Neural crest cell (in vitro differentiated cells): ENCODE measurements at places on chromosomes 5 and 9. TPM values are rescaled to one million over a fixed set of nuclear protein-coding genes. Genes with fewer than 3 reads are reported as not detected.

- DNase-seq, result no peak
Measured at GRCh38 chr5:130870691-130871090, 294.4 kb downstream of the HINT1 start.

DNA sequence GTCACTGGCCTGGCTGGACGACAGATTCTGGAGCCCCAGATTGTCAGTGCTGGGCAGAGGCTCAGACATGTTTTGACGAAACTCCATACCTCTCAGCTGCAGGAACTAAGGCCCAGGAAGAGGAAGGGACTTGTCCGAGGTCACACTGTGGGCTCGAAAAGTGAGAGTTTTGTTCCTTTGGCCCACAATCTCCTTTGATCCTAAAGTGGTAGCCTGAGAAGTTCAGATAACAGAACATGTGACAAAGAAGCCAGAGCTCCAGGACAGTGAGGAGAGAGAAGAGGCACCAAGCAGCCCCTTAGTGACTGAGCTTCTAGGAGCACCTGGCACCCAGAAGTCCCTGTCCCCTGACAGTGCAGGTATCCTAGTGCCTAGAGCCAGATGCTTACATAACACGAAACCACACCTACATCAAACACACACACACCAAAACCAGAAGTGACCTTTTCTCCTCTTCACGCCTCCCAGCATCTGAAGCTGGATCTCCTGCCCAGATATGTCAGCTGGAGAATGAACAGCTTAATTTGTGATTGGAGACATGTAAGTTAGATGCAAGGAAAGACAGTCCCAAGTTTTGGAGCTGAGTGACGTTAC lies 88.9 kb downstream of the ADRB2 start:
- no peak for DNase-seq

DNA sequence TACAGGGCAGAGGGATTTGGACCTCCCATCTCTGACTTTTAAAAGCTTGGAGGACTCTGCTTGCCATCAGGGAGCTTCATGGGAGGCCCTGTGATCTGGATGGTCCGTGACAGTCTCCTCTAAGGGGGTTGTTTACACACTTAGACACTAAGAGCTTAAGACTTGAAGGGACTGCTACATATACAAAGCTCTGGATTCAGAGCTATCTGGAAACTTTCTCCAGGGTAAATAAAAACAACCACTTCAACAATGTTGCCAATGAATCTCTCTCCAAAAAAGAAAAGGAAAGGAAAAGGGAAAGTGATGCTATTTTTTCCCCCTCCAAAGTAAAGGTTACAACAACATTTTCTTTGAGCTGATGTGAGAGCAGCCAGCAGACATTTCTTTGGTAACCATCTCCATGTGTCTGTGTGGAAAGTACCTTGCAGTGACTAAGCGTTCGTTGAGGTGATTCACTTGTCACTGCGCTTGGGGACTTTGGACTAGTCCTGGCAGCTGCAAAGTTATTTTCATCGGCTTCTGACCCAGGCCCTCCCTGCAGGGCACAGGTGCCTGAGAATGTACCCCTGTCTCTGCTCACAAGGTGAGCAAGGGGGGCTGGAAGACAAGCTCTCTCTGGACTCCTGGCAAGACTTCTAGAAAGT lies 262.1 kb upstream of the KLF4 start:
- DNase-seq, result no peak

DNA sequence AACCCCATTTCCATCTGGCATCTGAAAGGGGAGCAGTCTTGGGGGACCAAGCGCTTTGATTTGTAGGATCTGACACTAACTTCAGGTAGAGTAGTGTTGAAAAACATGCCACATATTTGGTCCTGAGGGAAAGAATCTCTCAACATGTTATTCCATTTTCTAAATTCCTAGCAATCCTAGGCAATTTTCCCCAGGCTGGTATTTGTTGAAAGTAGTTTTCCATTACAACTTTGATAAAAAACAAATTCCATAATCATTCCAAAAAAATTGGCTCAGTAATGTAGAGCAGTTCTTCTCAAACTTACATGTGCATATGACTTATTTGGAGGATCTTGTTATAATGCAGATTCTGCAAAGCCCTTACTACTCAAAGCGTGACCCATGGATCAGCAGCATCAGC lies 477.9 kb downstream of the ACTL7B start:
- no peak for DNase-seq

- no peak for DNase-seq
Measured at GRCh38 chr9:86508208-86508903, 154.1 kb upstream of the TUT7 start.

DNA sequence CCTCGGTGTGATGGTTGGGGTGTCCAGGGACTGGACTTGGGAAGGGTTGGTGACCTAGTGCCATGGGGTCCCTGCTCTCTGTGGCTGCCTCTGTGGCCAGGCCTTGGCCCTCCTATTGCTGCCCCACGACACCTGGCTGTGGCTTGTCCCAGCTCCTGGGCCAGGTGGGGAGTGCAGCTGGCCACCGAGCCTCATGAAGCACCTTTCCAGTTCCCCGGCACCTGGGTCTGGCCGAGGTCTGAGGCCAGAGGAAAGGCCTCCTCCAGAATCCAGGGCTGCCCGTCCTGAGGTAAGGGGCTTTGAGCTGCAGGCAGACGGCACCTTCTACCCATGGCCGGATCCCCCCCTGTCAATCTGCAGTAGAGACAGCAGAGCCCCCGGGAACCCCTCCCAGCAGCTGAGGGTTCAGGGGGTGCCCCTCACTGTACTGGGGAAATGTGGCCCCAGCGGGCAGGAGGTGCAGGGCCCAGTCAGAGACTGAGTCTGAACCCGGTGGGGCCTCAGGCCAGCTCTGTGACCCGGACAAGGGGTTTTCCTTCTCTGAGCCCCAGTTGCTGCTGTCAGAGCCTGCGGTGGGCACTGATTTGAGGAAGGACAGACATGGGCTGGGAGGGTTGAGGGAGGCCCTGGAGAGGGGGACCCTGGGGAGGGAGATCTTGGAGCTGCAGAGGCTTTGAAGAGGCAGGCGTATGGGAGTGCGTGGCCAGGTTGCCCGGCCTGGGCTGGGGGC lies 54.5 kb downstream of the RXRA start:
- no peak for DNase-seq

GRCh38 chr9:17907779-17908508 lies 329.1 kb downstream of the SH3GL2 start:
- no peak for DNase-seq

GRCh38 chr9:131318231-131319085 lies 28.9 kb downstream of the PLPP7 start:
- DNase-seq, result no peak

DNA sequence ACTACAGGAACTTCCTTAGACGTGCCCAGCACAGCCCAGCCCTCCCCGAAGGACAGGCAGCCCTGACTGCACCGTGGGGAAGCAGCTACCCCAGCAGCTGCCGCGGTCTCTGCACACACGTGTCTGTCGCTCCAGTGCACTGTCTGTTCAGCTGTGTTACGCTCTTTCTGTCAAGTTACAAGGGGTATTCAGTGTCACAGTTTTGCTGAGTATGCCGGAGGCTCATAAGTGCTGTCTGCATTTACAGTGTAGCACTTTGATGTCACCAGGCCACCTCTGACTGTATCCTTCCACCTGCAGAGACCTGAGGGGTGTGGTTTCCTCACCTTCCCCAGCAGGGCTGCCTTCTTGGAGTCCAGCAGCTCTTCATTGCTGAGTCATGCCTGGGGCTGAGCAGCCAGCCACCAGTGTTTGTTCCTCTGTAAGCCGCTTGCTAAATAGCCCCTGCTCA lies 126.8 kb downstream of the EHMT1 start:
- DNase-seq, result no peak

- DNase-seq, result no peak
Measured at GRCh38 chr5:165333623-165334022, 1828.2 kb downstream of the MAT2B start.

- DNase-seq, result no peak
Measured at GRCh38 chr5:124302533-124302932, 443.9 kb downstream of the ZNF608 start.

DNA sequence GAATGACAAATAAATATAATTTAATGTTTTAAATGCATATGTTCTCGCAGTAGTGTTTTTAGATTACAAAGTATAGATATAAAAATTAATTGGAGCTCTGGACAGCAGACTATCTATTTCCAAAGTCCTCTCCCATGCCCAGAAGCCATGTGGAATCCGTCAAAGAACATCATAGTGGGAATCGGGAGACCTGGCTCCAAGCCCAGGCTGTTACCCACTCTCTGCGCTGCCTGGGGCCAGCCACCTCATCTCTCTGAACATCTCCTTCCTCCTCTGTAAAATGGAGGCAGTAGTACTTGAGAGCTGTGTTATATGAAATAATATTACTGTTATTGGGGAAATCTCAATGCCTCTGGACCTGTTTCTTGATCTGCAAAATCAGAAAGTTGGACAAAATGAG lies 58.1 kb upstream of the SLC30A5 start:
- no peak for DNase-seq

The AJM1 gene
- total RNA-seq, result 2.8 and 3.3 TPM in 2 replicates

- DNase-seq, result no peak
Measured at GRCh38 chr5:122110987-122111386, 18.4 kb upstream of the ZNF474 start.

The RNF183 gene
- not detected in 2 replicates for total RNA-seq

DNA sequence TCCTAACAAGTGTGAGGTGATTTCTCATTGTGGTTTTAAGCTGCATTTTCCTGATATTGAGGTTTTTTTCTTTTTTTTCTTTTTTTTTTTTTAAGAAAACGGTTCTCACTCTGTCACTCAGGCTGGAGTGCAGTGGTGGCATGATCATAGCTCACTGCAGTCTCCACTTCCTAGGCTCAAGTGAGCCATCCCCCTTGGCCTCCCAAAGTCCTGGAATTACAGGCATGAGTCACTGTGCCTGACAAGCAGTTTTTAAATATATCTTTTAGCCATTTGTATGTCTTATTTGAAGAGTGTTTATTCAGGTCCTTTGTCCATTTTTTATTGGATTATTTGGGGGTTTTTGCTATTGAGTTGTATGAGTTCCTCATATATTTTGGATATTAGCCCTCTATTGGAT lies 53.8 kb downstream of the GCNT1 start:
- no peak for DNase-seq

The PLAC8L1 gene
- 1.8 and 3.3 TPM in 2 replicates for total RNA-seq
